ENCODE measurements at places on chromosomes 6 and 20.

GRCh38 chr20:62918831-62919230 is 7.5 kb downstream of the DIDO1 start:
- DNase-seq, result no peak

- no peak for DNase-seq
These were observed 136.1 kb upstream of the CDYL start for GRCh38 chr6:4640139-4640538.

DNA sequence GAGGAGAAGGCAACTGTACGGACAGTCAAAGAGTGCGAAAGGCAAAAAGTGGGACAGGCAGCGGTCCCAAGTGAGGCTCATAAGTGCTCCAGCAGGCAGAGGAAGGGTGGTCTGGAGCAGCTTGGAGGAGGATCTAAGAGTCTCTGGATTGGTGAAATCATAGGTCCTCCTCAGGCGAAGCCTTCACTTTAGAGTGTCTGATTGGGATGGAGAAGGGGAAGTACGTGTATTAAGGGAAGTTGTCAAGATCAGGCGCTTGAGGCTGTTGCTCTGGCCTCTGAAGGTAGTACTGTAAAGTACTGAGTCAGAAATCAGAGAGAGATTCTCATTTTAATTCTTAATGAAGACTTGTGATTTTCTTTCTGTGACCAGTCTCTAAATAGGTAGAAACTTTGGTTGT is 185.6 kb downstream of the KIF16B start:
- DNase-seq, result no peak

DNA sequence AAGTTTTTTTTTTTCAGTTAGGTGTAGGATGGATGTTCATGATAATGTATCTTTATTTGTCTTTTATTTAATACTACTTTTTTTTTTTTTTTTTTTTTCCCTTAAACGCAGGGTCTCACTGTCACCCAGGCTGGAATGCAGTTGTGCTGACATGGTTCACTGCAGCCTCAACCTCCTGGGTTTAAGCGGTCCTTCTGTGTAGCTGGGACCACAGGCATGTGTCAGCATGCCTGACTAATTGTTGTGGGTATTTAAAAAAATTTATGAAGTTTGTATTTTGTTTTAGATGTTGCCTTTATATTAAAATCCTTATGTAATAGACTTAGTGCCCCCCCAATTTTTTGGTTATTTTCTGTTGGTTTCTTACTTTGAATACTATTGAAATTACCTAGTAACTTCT is 42.6 kb downstream of the NCOA3 start:
- DNase-seq, result no peak

- no peak for DNase-seq
These were observed 88.6 kb downstream of the FNDC1 start for GRCh38 chr6:159257846-159258245.

DNA sequence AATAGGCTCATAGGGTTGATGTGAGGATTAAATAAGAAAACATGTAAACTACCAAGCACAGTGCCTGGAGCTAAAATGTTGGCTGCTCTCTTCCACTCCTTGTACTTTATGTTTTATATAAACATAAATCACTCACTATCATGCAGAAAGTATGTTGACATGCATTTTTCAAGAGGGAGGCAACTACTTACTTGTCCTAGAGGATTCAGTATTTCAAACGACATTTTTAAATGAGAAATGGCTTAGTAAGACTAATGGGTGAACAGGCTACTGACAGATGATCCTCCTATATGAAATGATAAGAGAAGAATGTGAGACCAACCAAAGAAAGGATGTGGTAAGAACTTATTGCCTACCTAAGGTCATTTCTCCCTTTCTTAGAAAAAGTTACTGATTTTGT is 21.0 kb downstream of the LATS1 start:
- no peak for DNase-seq

DNA sequence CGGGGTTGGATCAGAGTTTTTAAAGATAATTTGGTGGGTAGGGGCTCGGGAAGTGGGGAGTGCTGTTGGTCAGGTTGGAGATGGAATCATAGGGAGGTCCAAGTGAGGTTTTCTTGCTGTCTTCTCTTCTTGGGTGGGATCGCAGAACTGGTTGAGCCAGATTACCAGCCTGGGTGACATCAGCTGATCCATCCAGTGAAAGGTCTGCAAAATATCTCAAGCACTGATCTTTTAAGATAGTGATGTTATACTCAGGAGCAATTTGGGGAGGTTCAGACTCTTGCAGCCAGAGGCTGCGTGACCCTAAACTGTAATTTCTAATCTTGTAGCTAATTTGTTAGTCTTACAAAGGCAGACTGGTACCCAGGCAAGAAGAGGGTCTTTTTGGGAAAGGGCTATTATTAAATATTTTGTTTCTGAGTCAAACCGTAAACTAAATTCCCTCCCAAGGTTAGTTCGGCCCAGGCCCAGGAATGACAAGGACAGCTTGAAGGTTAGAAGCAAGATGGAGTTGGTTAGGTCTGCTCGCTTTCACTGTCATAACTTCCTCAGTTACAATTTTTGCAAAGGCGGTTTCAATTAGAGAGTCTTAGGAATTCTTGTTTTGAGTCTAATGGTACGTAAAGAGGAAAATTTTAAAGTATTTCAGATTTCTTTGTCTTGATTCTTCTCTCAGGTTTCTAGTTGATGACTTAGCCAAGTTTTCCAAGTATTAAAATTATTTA is 53.1 kb downstream of the SCAF8 start:
- DNase-seq, result no peak

- DNase-seq, result no peak
These were observed 108.4 kb upstream of the SIM1 start for GRCh38 chr6:100573166-100573565.

- DNase-seq, result no peak
These were observed 64.1 kb upstream of the ZNF217 start for GRCh38 chr20:53657732-53658131.

DNA sequence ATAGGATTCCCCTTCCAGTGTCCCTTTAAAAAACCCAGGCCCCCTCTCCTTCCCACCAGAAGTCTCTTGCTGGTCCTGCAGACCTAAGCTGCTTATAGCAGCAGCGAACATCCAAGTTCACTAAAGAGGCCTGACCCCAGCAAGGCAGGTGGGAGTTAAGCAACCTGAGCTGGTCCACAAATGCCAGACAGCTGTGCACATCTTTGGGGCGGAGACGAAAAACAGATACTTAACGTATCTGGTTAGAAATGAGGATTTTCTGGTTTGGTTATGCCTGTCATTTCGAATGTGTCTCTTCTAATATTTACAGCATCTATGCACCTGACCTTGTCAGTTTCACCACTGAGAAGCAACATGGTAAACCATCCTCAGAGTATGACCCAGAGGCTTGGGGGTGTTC is 87.8 kb downstream of the SLC2A10 start:
- no peak for DNase-seq

- DNase-seq, result no peak
These were observed 320.1 kb downstream of the ESR1 start for GRCh38 chr6:152127432-152128165.

- DNase-seq, result no peak
These were observed 24.7 kb upstream of the MROH8 start for GRCh38 chr20:37204056-37204455.

GRCh38 chr20:31962761-31963160 is 5.2 kb upstream of the XKR7 start:
- DNase-seq, result peak; percentile 83

DNA sequence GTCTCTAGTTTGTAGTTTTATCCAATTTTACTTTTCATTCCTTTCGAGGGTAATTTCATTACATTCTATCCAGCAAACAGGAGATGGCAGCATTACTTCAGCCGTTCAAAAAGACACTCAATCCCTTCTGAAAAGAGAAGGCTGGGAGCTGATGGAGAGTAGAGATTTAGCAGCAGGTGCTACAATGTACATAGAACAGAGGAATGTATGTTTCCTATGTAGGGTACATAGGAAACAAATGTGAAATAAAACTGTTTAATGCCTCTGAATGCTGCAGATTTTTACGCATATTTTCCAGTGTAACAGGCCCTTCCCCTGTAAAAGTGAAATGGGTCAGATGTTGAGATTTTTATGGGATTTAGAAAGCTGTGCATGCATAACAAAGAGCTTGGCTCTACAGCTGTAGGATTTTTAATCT is 16.0 kb downstream of the RPS12 start:
- DNase-seq, result no peak

- DNase-seq, result no peak
These were observed 40.3 kb upstream of the TBX18 start for GRCh38 chr6:84804720-84805119.

- no peak for DNase-seq
These were observed 61.8 kb downstream of the BTBD3 start for GRCh38 chr20:11979306-11979990.

DNA sequence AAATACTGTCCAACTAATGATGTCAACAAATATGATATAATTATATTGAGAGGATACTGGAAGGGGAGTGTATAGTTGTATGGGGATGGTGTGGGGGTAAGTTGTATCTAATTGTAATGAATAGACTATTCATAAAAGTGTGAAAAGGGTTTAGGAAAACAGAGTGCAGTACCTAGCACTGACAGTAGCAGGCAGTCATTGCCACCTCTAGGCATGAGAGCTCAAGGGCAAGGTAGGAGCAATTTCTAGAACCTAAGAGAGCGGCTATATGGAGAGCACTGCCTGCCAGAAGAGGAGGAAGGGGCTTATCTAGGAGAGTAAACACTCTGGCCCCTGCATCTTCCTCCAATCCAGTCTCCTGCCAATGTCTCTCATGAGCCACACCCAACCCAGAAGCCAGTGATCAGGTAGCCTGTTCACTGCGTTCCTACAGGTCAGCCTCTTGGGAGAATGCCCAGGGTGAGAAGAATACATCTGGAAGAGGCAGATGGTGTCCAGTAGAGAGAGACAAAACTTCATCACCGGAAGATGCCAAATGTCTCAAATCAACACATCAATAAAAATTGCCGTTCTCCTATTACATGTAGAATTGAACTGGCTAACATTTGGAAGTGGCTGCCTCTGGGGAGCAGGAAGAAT is 200.0 kb downstream of the LY86 start:
- peak; percentile 22 for DNase-seq

- DNase-seq, result no peak
These were observed 68.9 kb upstream of the PHACTR2 start for GRCh38 chr6:143608906-143609305.

- DNase-seq, result no peak
These were observed 3.5 kb downstream of the TENT5A start for GRCh38 chr6:81748994-81749393.

GRCh38 chr6:8803181-8803760 is 367.9 kb upstream of the SLC35B3 start:
- DNase-seq, result no peak

Measured in NCI-H1694 (cell line).